ENCODE measurements at places on chromosomes 12 and 14.
A peak's percentile ranks its signal among the peaks of the same experiment; 100 is the strongest.

- peak; percentile 79 for DNase-seq
Measured at GRCh38 chr12:12032851-12033797, 37.6 kb upstream of the BCL2L14 start.

DNA sequence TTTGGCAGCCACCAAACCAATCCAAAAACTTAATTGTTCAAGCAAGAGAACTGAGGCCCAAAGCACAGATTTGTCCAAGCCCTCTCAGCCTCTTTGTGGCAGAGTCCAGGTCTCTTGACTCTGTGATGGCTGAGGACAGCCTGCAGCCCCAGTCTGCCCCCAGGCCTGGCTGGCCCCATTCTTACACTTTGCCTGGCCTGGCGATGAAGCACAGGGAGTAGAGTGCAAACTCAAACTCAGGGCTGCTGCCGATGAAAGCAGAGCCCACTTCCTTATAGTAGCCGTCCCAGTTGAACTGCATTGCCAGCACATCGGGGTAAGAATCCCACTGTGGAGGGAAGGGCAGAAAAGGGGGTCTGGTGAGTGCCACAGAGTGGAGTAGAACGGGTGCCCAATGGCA, 5.6 kb upstream of the RPAP3 start:
- no peak for DNase-seq

GRCh38 chr12:79978692-79979091, 43.8 kb upstream of the PPP1R12A start:
- DNase-seq: no peak

DNA sequence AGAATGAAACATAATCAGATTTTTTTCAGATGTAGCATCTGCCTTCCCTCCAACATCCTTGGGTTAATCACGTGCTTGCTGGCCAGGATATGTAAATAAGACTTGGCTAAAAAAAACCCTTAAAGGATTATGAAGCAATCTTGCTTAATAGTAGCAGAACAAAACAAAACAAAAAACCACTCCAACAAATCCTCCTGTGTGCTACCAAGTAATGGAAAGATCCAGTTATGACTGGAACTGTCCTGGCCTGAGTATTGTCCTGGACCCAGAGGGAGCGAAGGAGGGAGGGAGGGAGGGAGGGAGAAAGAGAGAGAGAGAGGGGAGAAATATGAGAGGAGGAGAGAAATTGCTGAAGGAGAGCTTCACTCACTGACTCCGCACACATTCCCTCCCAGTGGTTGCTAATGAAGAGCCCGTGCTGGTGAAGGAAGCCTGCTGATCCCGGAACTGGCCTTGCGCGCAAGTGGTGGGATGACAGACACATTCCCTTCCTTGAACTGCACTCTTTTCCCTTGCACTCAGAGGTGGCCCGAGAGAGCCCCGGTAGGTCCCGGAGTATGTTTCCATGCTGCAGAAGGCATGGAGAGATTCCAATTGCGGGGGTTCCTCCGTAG, 57.2 kb downstream of the HMGA2 start:
- DNase-seq: no peak

DNA sequence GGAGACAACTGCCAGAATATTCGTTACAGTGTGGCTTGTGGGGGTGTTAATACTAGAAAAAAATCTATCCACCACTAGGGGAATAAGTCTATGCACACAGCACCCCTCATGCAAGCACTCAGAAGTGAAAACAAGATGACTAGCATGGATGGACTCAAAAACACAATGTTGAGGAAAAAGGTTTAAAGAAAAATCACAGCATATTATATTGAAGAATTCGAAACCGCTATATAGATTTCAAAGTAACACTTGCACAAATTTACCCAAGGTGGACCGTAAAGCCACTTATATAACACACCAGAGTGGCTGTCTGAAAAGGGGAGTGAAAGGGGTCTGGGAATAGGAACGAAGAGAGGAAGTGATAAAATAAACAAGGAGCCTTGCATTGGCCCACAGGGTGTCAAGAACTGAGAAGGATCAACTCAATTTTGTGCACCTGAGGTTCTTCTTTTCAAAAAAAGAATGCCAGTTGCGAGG, 544 bp downstream of the ABCD4 start:
- no peak for DNase-seq

DNA sequence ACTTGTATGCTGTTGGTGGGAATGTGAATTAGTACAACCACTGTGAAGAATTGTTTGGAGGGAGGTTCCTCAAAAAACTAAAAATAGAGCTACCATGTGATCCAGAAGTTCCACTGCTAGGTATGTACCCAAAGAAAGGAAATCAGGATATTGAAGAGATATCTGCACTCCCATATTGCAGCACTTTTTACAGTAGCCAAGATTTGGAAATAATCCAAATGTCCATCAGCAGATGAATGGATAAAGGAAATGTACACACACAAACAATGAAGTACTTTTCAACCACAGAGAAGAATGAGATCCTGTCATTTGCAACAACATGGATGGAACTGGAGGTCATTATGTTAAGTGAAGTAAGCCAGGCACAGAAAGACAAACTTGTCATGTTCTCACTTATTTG, 25.9 kb downstream of the TIGAR start:
- no peak for DNase-seq

DNA sequence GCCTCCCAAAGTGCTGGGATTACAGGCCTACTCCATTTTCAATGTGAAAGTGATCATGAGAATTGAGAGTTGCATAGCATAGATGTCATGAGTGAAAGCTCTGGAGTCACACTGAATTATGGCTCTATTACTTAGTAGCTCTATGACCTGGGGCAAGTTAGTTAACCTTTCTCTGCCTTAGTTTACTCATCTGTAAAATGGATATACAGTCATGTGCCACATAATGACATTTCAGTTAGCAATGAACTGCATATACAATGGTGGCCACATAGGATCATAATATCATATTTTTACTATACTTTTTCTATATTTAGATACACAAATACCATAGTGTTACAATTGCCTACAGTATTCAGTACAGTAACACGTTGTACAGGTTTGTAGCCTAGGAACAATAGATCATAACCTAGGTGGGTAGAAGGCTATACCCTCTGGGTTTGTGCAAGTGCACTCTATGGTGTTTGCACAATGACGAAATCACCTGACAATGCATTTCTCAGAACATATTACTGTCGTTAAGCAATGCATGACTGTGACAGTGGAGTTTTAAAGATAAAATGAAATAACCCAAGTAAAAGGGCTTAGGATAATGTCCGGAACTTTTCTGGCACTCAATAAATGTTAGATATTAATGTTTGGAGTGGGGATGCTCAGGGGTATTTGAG, 53.1 kb downstream of the ZFYVE26 start:
- no peak for DNase-seq

- DNase-seq: no peak
Measured at GRCh38 chr14:70018713-70019211, 139.5 kb downstream of the SMOC1 start.

- no peak for DNase-seq
Measured at GRCh38 chr14:50045039-50045711, 71.2 kb downstream of the VCPKMT start.

GRCh38 chr14:93019367-93019843, 96.3 kb downstream of the ITPK1 start:
- peak; percentile 65 for DNase-seq

- no peak for DNase-seq
Measured at GRCh38 chr14:55910601-55911243, 207.5 kb upstream of the PELI2 start.

- no peak for DNase-seq
Measured at GRCh38 chr12:66103016-66103913, 27.3 kb downstream of the LLPH start.

GRCh38 chr12:62705846-62706245, 229.1 kb downstream of the PPM1H start:
- no peak for DNase-seq

- no peak for DNase-seq
Measured at GRCh38 chr12:1529862-1530591, 64.4 kb downstream of the FBXL14 start.

Measured in NCI-H1092 (cell line).